ENCODE measurements at places on chromosomes 13 and 19. TPM values are rescaled to one million over a fixed set of nuclear protein-coding genes. Genes with fewer than 3 reads are reported as not detected.

Gene ZGLP1
- 2.3 TPM for total RNA-seq

Gene PSG3
- total RNA-seq = 0.05 TPM

Gene ZNF627
- 18.4 TPM for total RNA-seq

Gene AKAP8
- 18.0 TPM for total RNA-seq

Gene POSTN
- 103 TPM for total RNA-seq

Gene SYNE4
- total RNA-seq = 3.1 TPM

Gene ZNF787
- total RNA-seq = 19.4 TPM

Gene CBY2
- total RNA-seq = 0.05 TPM

Gene SPRED3
- total RNA-seq = under 0.01 TPM

Gene ZNF730
- total RNA-seq = 4.4 TPM

Gene CEACAM16
- 0.24 TPM for total RNA-seq

Gene TPTE2
- 0.05 TPM for total RNA-seq

Gene CEACAM1
- total RNA-seq = 1.3 TPM

Gene MISP
- 0.57 TPM for total RNA-seq

Gene CCDC169
- 0.66 TPM for total RNA-seq

Gene APC2
- total RNA-seq = 0.05 TPM

Gene TMED1
- total RNA-seq = 22.0 TPM

Gene METTL21C
- total RNA-seq = not detected

Gene TRAPPC2B
- 23.7 TPM for total RNA-seq

Gene RXFP2
- not detected for total RNA-seq

Gene PSG11
- total RNA-seq = 0.05 TPM

Gene PCDH17
- total RNA-seq = 1.4 TPM

Gene SELENOV
- 0.19 TPM for total RNA-seq

Gene DHRS12
- 7.5 TPM for total RNA-seq

Gene LGALS7B
- total RNA-seq = 14.7 TPM

Gene ZNF567
- total RNA-seq = 12.1 TPM

All from thymus (tissue), 14 donors.